Activated CD4-positive, CD25-positive, alpha-beta regulatory T cell (primary cell): ENCODE measurements at places on chromosomes 7 and 10.

- no peak for DNase-seq
Observed at GRCh38 chr10:106826716-106827115, 337.8 kb downstream of the SORCS1 start.

DNA sequence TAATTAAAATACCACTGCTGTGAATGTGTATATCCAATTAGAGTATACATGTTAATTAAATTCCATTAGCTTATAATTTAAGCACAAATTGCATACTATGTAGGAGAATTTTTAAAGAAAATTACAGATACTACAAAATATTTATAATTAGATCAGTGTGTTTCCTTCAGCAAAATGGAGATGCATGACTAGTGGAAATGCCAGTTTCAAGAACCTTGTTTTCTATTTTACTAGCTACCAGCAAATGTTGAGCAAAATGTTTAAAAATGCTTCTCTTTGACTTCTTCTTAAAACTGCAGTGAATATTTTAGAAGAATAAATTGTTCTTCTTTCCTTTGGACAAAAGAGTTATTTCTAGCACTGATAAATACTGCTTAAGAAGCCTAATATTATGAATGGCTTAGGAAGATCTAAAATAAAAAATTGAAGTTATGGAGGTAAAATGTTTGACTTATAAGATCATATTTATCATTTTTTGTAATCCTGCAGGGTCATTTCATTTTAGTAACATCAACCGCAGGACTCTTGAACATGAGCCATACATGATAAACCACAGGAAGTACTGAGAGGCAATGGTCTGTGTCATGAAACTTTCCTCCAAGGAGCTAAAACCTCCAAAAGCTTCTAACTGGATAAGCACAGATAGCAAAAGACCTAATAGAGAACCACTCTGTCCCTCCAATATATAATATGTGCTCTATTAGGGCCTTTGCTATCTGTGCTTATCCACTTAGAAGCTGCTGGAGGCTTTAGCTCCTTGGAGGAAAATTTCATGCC lies 1066.0 kb upstream of the CELF2 start:
- DNase-seq = no peak

- no peak for DNase-seq
Observed at GRCh38 chr7:107993891-107994291, 9.1 kb downstream of the LAMB1 start.

GRCh38 chr10:125605167-125605566 lies 77.8 kb downstream of the TEX36 start:
- no peak for DNase-seq

- DNase-seq = no peak
Observed at GRCh38 chr10:92408017-92408361, 117.0 kb downstream of the MARCHF5 start.

- no peak for DNase-seq
Observed at GRCh38 chr7:122092964-122093797, 50.9 kb downstream of the AASS start.

DNA sequence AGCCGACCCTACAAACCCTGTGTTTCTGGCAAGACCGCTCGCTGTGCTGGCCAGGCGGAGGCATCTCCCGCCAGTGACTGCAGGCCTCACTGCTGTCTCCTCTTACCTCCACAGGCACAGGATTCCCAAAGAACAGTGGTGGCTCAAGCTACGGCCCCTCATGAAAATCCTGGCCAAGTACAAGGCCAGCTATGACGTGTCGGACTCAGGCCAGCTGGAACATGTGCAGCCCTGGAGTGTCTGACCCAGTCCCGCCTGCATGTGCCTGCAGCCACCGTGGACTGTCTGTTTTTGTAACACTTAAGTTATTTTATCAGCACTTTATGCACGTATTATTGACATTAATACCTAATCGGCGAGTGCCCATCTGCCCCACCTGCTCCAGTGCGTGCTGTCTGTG lies 36.2 kb downstream of the PITRM1 start:
- no peak for DNase-seq

DNA sequence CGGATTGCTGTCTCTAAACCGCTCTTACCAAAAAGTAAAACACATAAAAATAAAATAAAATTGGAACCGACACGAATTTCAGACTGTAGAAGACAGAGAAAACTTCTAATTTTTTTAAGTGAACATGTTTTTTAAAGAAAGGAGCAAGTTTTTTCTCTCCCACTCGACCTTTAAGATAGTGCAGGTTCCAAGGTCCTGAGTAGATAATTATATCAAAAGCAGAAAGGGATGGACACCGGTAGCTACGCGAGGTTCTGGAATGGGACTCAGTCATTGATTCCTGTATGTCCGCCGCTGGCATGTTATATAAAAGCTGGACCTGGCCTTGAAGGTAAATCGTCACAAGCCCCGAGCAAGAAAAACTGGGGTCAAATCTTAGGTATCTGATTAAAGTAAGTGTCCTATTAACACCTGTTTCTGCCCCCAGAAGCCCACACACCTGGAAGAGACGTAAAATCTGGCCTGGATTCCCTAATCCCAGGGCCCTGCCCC lies 462 bp upstream of the CISD1 start:
- DNase-seq = no peak

GRCh38 chr7:128104108-128104742 lies 73.0 kb upstream of the LRRC4 start:
- no peak for DNase-seq

DNA sequence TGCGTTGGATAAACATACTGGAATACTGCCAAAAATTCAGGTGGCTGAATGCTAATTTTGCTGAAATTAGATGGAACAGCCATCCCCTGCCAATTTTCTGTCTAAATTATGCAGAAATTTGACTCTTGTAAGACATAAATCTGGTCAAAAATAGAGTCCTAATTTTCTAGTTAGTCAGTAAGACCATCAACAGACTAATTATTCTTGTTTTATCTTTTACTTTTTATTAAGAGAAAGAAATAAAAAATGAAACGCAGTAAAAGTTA lies 110.3 kb upstream of the GATA3 start:
- DNase-seq = no peak

DNA sequence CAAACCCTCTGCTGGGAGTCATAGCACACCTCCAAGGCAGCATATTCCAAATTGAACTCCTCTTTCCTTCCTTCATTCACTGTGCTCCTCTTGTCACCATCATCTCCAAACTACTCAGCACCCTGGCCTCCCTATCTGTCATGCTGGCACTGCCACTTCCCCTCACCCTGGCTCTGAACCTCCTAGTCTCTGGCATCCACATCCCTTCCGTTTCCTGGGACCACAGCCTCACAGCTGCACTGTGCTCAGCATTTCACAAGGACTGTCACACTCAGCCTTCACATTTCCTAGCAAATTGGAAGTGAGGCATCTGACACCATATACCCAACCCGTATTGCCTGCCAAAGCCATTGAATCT lies 124.7 kb downstream of the WDR11 start:
- DNase-seq = no peak

GRCh38 chr10:119700321-119700954 lies 25.4 kb upstream of the INPP5F start:
- DNase-seq = no peak

DNA sequence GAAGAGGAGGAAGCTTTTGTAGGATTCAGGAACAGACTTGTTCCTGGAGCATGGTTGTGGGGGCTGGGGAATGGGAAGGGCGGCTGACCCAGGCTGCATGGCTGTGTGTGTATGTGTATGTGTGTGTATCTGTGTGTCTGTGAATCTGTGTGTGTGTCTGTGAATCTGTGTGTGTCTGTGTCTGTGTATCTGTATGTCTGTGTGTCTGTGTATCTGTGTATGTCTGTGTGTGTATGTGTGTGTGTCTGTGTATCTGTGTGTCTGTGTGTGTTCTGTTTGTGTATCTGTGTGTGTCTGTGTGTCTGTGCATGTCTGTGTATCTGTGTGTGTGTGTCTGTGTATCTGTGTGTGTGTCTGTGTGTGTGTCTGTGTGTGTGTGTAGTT lies 6.6 kb upstream of the STX1A start:
- DNase-seq = no peak

DNA sequence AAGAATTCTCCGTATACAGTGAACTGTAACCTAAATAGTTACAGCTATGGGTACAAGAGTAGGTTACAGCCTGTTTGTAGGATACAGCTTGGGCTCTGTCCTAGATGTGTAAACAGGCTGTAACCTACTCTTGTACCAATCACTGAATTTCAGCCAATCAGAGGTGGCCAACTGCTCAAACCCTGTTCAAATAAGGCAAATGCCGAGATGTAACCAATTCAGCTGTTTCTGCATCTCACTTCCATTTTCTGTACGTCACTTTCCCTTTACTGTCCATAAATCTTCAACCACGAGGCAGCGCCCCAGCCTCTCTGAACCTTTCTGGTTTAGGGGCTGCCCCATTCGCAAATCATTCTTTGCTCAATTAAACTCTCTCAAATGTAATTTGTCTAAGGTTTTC lies 8.3 kb upstream of the MMP21 start:
- DNase-seq = no peak

- DNase-seq = no peak
Observed at GRCh38 chr7:3151784-3152183, 108.1 kb upstream of the CARD11 start.

DNA sequence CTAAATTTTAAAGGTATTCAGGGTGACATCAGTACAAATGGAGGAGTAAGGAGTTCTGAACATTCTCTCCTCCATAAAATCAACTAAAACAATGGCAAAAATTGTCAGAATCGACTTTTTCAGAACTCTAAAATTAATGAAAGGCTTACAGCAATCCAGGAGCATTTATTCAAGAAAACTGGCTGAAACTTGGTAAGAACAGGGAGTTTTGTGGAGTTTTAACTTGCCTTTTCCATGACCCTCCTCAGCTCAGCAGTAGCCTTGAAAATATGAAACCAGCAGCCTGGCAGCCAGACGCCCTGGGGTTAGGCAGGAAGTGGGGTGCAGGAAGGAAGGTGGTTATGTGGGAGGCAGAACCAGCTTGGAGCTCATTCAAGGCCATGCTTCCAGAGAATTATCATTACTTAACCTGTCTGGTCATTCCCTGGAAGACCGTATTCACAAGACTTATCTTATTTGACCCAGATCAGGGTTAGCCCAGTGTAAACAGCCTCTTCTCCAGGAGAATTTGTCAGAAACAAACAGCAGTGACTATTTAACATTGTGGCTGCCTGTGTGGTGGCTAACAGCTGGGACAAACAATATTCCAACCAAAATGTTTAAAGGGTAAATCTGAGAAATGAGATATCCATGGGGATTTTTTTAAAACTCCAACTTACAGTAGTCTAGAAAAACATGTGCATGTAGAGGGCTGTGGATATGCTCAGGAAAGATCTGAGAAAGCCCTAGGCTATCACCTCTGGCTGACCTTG lies 75.7 kb upstream of the MACROH2A2 start:
- no peak for DNase-seq

GRCh38 chr7:74275401-74275881 lies 13.8 kb upstream of the CLIP2 start:
- DNase-seq = no peak

DNA sequence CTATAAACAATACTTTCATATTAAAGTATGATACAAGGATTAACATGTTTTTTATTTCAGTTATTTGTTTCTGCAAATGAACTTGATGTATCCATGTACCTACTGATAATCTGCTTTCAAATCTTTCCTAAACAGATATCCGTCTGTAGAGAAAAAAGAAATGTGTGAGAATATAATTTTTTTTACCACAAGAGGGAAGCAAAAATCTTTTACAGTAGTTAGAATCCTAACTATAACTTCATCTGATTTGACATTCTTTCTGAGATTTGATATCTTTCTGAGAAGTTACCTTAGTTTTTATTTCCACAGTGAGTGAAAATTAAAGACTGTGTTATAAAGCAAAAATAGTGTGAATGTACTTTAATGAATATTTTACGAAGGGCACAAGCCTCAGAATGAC lies 203.9 kb upstream of the PCLO start:
- DNase-seq = no peak

DNA sequence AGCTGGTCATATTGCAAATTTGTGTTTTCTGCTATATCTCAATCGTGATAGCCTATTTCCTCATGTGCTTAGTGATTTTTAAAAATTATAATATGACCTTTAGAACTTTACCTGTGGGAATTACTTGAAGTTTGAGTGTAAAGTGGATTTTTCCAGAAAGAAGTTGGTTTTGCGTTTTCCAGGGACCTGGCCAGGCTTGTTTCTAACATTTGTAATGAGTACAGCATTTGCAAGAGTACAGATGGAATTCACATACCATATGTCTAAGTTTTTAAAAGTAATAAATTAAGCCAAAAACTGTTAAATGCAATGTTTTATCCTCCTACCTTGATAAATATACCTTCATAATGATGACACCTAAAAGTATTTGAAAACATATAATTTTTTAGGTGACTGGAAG lies 443.2 kb downstream of the REEP3 start:
- DNase-seq = no peak

DNA sequence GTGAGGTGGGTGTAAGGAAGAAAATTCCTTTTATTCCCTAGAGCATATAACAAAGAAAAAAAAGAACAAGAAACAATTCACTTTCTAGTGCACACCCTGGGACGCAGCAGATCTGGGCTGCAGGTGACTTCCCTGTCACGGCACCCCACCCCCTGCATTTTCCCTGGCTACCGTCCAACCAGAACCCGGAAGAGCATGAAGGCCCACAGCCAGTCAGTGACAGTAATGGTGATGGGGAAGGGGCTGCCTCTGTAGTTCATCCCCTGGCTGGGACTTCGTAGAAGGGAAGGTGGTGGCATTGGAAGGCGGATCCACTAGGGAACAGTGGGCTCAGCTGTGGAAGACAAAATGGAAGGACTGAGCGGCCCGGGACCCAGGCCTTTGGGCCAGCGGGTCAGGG lies 236.7 kb downstream of the BUB3 start:
- no peak for DNase-seq

DNA sequence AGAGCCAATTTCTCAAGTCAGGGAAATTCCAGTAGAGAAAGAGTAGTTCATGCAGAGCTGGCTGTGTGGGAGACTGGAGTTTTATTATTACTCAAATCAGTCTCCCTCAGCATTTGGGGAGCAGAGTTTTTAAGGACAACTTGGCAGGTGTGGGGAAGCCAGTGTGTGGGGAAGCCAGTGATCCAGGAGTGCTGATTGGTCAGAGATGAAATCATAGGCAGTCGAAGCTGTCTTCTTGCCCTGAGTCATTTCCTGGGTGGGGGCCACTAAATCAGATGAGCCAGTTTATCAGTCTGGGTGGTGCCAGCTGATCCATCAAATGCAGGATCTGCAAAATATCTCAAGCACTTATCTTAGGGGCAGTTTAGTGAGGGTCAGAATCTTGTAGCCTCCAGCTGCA lies 194.6 kb upstream of the NRG3 start:
- DNase-seq = no peak
